ENCODE measurements at places on chromosomes 16 and 17.

- no peak for DNase-seq
Observed at GRCh38 chr16:23175651-23176050, 6.9 kb upstream of the SCNN1G start.

- DNase-seq = no peak
Observed at GRCh38 chr17:4490637-4491061, 8.0 kb upstream of the SPNS2 start.

GRCh38 chr17:34318474-34318873 lies 761 bp upstream of the CCL8 start:
- DNase-seq = no peak

- no peak for DNase-seq
Observed at GRCh38 chr17:51078009-51078592, 42.6 kb downstream of the SPAG9 start.

DNA sequence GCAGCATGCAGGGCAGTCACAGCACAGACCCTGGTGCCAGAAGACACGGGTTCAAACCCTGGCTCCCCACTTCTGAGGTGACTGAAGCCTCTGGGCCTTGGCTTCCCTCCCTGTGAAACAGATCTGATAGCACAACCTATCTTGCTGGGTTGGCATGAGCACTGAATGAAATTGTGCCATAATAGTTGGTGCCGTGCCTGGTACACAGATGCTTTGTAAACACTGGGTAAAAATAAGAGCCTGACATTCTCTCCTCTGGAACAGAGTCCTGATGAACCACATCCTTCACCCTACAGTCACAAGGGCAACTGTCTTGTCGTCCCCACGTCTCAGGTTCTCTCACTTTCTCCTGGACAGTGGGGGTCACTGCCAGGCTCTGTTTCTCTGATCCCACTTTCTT lies 35.7 kb downstream of the NOS2 start:
- no peak for DNase-seq

DNA sequence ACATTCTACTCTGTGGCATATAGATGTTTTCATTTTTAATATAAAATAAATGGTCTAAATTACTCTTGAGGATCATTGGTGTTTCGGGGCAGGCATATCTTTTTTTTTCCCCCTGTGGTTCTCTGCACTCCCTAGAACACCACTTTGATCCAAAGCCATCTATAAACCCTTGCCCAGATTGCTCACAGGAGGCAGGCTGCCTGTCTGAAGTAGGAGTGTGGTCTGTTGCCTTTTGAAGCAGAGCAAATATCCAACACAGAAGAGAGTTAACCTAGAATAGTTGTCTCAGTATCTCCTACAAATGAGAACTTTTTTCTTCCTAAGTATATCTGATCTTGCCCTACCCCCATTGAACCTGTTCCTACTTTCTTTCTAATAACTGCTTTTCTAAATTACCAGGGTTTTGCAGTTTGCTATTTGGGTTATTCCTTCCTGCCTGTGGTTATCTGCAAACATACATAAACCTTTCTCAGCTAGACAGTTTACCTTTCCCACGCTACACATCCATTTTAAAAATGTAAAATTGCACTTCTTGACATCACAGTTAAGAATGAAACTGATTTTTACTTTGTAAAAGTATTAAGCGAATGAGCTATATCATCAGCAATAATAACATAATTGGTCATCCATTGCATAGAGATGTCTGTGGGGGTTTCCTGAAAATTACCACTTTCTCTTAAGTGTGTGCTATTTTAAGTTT lies 4.7 kb upstream of the CMTM1 start:
- no peak for DNase-seq

GRCh38 chr16:1020591-1020990 lies 39.0 kb downstream of the SOX8 start:
- no peak for DNase-seq

DNA sequence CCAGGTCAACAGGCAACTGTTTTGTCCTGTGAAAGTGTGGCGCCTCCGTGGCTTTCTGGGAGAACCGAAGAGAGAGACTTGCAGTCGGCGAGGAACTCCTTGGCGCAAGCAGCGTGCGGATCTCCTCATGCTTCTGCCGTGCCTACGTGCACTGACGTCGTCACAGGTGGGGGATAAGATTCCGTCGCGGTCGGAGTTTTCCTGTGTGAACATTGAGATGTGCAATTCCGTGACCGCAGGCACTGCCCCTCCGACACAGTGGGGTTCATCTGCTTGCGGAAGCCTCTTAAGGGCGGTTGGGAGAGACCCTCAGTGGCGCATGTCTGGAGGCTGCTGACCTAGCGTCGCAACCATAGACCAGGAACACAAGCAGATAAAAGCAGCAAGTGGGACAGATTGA lies 212.3 kb upstream of the CHMP6 start:
- DNase-seq = no peak

- no peak for DNase-seq
Observed at GRCh38 chr17:77245162-77245926, 104.6 kb downstream of the SEC14L1 start.

DNA sequence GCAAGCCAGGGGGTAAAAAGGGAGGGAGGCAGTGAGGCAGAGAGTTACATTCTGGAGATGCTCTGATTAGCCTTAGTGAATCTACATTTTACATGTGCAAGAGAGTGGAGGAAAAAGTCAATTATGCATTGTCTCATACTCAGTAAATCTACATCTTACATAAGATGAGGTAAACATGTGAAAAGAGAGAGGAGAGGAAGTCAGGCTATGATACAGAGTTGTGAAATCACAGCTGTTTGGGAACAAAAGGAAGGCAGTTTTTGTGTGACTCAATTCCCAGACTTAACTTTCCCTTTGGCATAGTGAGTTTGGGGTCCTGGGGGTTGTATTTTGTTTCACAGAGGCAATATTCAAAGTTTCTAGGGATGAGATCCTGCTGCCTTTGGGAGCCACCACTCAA lies 67.8 kb downstream of the GP2 start:
- DNase-seq = no peak

- no peak for DNase-seq
Observed at GRCh38 chr16:86577314-86577971, 906 bp upstream of the FOXL1 start.

DNA sequence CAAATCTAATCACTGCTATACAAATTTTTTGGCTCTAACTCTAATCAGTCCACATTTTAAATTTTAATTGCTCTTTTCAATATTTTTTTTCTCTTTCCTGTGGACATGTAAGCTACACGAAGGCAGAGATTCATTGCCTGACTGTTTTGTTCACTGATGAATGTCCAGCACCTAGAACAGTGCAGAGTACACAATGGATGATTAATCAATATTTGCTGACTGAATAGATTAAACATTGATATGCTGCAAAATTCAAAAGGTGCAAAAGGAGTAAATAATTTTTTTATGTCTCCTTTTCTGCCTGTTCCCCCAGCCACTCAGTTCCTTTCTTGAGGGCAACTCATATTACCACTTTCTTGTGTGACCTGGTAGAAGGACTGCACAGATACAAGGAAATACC lies 32.8 kb downstream of the SCNN1B start:
- DNase-seq = no peak

GRCh38 chr16:57316390-57317017 lies 32.0 kb upstream of the PLLP start:
- DNase-seq = no peak

GRCh38 chr16:61820820-61821219 lies 215.4 kb downstream of the CDH8 start:
- DNase-seq = no peak

DNA sequence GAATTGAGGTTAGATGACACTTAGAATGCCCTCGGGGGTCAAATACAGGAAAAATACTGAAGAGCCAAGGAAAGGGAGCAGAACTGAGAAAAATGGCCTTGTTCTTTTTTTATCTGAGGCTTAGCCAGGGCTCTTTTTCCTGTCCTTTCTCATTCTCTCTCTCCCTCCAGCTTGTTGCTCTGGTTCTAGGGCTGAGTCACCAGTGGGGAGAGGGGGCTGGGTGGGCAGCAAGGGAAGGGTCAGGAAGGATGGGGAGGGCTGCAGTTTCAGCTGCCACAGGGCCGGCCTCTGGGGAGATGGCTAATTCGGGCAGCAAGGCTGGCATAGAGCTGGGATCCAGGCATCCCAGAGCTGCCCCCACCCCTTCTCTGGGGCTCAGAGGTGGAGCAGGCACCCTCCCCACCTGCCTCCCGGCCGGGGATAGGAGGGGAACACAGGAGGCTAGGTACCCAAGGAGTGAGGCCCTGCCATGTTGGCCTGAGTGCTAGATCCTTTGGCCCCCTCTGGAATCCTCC lies 3.9 kb downstream of the ITGA3 start:
- DNase-seq = no peak

GRCh38 chr16:84321932-84322331 lies 27.3 kb downstream of the WFDC1 start:
- no peak for DNase-seq

GRCh38 chr16:74466872-74467271 lies 45.6 kb upstream of the CLEC18B start:
- DNase-seq = no peak

- DNase-seq = no peak
Observed at GRCh38 chr17:77649717-77650211, 308.7 kb upstream of the TNRC6C start.

- no peak for DNase-seq
Observed at GRCh38 chr17:43719578-43719977, 39.0 kb downstream of the SOST start.

DNA sequence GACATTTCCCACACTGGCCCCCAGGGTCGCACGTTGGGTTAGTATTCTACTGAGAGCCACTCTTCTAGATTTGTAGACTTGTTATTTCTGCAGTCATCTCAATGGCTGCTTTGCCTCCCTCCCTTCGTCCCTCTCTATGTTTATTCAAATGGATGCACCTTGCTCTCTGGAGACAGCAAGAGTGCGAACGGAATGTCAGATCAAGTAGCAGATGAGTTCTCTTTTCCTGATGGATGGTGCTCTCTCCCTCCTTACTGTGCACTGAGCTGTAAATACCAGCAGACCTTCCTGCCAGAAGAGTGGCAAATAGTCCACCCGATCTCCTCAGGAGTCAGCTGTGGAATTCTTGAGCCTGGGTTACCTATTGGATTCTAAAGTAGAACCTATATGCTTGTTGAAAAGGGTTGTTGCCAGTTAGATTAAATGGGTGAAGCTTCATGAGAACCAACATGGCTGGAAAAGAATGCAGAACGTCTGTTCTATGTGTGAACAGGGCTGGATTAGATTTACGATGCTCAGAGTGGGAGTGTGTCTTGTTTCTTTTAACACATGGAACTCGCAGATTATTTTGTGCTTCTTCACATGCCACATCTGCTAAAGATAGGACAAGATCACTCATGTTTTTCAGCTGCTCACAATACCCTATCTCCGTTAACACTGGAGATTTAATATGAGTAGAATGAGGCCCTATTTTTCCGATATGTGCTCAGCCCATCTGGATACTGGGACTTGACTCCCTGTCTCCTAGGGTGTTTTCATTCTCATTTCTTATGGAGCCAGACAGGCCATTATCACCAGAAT lies 6.1 kb downstream of the GNAO1 start:
- no peak for DNase-seq

DNA sequence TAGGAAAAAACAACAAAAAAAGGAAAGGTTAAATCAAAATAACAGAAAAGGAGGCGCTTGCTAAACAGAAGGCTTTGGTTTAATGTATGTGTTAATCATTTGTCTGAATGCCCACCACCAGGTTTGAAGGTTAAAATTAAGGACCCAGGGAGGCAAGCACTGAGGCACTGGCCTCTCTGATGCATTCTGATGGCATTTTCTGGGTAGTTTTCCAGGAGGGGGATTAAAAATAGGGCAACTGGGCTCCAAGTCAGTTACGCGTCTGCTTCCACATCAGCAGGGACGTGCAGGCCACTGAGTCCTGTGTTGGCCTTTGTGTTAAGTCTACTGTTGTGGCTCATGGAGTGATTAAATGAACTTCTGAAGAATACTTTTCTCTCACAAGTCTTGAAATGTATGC lies 26.9 kb downstream of the MARF1 start:
- DNase-seq = no peak

- DNase-seq = no peak
Observed at GRCh38 chr17:75501378-75502071, 13.8 kb downstream of the CASKIN2 start.

DNA sequence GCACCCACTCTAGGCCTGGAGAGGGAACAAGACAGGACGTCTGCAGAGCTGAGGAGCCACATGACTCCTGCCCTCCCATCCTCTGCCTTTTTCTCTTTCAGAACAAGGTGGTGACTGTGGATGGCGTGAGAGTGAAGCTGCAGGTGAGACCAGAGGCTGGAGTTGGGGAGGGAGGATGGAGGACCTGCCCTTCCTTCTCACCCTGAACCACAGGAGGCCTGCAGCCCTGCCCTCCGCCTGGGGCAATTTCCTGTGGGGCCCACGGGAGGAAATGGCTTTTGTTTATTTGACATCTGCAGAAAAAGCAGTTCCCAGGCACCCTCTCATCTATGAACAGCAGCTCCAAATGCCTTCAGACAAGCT lies 5.1 kb downstream of the RAB37 start:
- no peak for DNase-seq

DNA sequence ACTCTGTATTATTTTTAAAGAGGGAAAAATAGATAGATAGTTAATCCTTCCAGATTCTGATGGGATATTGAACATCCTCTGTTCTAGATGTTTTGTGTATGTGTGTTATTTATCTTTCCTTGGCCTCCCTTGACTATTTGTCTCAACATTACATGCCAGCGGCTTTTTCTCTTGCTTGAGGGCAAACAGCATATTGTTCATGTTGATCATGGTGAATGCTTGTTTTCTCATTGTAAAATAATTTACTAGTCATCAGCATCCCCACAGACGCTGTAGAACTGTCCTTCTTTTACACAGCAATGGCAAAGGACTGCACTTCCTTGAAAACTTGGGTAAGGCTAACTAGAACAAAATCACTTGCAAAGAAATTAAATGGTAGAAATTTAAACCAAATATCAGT lies 1376.4 kb upstream of the GOT2 start:
- DNase-seq = no peak

DNA sequence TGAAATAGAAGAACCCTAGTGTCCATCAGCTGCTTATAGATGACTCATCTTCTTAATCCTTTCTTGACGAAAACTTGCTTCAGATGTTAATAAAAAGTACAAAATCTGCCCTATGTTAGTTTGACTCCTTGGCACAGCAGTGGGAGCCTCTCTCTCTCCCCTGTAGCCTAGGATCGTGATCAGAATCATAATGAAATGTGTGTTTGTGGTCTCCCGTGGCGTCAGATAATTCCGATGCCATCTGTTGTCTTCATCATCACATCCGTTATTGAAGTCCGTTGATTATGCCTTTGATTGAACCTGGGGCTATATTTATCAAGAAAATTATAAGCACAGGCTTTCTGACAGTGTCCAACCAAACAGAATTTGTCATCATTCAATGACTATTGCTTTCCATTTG lies 102.5 kb downstream of the BMERB1 start:
- no peak for DNase-seq

DNA sequence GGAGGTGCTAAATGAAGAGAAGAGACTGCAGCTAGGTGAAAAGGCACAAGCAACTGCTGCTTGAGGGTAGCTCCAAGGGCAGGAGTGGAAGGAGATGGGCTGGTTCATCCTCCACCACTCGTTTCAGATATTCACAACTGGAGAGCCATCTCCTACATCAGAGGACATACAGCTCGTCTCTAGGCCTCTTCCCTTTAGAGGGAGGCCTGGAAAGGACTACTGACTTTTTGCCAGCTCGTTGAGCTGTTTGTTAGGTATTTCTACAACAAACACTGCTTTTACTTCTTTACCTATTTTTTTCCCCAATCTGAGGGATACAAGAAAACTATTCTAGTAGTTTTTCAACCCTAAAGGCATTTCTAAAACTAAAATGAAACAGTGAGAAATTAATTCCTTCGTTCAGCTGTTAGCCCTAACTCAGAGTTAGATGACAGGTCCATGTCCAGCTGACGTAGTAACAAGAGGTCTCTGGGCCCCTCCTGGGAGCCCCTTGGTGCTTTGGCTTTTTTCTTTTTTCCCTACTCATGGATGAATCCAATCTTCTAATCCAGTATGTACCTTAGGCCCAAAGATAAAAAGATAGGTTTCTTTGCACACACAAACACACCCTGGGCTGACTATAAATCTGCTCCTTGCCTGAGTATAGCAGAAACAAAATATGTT lies 47.8 kb upstream of the TBX2 start:
- no peak for DNase-seq

Measured in ecto neural progenitor cell (in vitro differentiated cells).